ENCODE measurements at places on chromosomes 1 and 21.

GRCh38 chr1:240295811-240296210 lies 204.1 kb downstream of the FMN2 start:
- DNase-seq: no peak

DNA sequence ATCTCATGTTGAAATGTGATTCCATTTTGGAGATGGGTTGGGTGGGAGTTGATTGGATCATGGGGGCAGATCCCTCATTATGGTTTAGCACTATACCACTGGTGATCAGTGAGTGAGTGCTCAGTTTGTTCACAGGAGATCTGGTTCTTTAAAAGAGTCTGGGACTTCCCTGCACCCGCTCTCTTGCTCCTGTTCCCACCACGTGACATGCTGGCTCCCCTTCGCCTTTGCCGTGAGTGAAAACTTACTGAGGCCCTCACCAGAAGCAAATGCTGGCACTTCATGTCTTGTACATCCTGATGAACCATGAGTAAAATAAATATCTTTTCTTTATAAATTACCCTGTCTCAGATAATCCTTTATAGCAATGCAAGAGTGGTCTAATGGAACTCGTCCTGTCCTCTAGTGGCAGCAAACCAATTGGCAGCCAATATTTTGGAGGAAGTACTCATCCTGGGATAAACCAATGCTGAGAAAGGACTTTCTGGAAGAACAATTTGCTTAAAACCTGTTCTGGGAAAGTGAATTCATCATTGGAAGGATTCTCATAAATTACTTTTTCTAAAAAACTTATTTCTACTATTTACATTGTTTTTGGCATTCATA lies 27.8 kb upstream of the CYP4A11 start:
- no peak for DNase-seq

DNA sequence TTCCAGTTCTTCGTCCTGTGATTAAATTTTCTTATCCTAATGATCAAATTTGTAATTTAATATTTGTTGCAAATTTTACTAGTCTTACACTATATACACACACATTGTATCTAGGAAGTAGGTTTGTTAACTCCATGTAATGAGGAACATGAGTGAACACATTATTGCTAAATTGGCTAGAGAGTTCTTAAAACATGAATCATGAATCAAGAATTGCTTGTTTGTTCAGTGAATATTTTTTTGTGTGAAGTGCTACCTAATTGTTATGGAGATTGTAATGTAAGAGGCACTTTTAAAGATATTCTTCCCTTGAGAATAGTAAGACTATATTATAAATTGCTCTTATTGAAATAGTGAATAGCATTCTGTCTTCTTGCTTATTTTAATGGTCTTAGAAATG lies 4.6 kb downstream of the GPSM2 start:
- DNase-seq: no peak

DNA sequence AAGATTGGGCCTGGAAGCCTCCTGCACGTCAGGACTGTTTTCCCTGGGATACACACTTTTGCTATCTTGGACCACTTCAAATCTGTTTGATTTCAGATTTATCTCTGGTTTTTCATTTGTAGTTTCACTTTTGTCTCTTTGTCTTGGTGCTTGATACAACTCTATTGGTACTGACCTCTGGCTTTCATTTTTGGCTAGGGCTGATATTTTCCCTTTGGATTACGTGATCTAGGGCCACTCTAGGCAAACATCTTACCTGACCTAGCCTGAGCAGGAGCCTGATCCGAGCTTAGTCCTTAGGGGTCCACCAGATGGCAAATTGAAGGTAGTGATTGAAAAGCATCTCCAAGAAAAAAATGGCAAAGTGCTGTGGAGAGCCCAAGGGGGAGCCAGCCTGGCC lies 39.6 kb downstream of the ZBTB18 start:
- no peak for DNase-seq

- DNase-seq: peak; percentile 63
Measured at GRCh38 chr1:15758953-15759661, 512 bp downstream of the FBLIM1 start.

- no peak for DNase-seq
Measured at GRCh38 chr1:236440373-236440772, 46.3 kb downstream of the EDARADD start.

DNA sequence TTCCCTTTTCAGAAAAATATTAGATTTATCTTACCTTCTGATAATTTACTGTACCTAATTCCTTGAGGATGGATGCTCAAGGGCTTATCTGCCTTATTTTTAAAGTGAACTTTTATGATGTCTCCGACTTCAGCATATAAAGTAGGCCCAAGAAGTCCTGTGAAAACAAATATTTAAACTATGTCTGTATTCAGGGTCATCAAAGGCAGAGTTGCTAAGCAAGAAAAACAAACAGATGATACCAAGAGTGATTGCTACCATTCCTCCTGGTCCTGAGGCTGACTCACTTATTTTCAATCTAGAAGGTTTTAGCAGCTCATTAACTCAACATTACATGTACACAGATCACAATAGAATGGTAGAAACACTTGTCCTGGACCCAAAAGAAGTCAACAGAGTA lies 14.1 kb downstream of the F5 start:
- no peak for DNase-seq

GRCh38 chr1:55184859-55185258 lies 30.3 kb downstream of the USP24 start:
- DNase-seq: no peak

GRCh38 chr1:1216770-1217620 lies 3.0 kb upstream of the TNFRSF4 start:
- DNase-seq: no peak

GRCh38 chr1:54348700-54349021 lies 57.5 kb downstream of the SSBP3 start:
- DNase-seq: no peak

DNA sequence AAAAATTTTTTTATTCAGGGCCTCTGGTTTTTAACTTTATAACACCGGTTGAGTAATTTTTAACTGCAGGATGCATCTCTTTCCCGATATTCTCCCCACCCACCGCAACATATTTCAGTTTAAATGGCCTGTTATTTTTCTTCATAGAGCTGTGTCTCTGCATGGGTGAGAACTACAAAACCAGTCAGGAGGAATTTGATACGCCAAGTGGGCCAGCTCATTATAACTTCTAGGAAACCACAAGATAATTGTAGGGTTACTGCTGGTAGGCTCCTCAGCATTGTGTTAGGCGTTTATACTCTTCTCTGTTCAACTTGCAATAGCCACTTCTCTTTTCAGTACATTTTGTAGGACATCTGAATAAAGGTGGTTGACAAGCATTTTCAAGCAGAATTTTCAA lies 169.7 kb downstream of the PBX1 start:
- peak; percentile 42 for DNase-seq

- no peak for DNase-seq
Measured at GRCh38 chr1:153985341-153985912, 712 bp downstream of the RAB13 start.

DNA sequence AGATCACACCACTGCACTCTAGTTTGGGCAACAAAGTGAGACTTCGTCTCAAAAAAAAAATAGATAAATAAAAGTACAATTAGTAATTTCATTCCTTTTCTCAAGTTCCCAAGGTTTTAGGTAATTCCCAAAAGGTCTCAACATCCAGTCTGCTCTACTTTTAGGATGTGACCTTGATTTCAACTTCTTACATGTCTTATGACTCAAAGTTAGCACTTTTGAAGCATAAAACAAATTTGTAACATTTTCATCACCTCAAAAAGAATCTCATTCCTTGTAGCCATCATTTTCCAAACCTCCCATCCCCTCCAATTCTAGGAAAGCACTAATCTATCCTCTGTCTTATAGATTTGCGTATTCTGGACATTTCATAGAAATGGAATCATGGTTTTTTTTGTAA lies 32.2 kb downstream of the SNX27 start:
- no peak for DNase-seq

GRCh38 chr1:229058729-229059128 lies 212.2 kb upstream of the RAB4A start:
- DNase-seq: no peak

DNA sequence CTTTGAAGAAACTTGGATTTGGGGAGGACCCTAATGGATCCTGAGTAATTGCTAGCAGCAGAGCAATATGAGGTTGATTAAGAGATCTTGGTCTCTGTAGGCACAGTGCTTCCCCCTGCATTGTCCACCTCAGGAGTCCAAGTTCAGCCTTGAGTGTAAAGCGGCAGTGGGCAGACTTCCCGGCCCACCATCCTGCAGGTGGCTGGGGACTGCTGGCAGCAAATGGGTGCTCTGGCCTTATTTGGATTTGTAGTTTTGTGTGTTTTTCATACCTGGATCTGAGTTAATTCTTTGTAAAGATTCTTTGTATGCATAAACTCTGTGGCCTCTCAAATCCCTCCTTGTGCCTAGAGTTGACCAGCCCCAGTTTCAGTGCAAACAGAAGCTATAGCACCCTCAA lies 7.6 kb downstream of the BARHL2 start:
- DNase-seq: no peak

DNA sequence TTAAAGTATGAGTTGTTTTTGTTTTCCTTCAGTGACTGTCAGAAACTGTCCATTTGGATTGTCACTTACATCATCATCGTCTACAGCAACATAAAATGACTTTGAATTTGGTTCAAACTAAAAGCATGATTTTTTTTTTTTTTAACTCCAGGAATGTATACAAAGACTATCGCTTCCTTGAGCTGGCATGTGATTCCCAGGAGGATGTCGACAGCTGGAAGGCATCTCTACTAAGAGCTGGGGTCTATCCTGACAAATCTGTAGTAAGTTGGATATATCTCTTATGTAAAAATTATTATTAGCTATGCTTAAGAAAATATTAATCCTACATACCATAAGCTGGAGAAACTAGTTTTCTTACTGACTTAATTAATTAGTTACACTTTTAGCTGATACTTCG lies 111.9 kb upstream of the C1orf105 start:
- no peak for DNase-seq

DNA sequence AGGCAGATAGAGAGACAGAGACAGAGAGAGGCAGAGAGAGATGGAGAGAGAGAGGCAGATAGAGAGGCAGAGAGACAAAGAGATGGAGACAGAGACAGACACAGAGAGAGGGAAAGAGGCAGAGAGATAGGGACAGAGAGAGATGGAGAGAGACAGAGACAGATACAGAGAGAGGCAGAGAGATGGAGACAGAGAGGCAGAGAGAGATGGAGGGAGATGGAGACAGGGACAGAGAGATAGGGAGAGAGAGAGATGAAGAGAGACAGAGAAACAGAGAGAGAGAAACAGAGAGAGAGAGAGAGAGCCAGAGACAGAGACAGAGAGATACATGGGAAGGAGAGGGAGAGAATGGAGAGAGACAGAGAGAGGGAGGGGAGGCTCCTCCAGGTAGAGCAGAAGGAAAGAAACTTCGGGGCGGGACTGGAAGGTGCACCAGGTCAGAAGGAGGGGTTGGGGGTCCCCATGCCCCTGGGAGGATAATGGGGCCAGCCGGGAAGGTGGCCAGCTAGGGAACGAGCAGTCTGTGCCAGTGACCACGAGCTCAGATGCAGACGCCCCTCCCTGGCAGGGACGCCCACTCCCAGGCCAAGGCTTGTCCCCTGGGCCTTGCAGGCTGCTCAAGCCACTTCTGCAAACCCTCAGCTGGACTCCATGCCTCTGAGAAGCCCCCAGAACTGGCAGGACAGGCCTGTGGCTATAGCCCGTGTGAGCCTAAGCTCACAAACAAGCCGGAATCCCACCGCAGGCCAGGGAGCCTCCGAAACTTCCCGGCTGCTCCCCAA lies 3.3 kb downstream of the FNDC10 start:
- no peak for DNase-seq

- no peak for DNase-seq
Measured at GRCh38 chr1:226832613-226833012, 37.8 kb upstream of the PSEN2 start.

- DNase-seq: no peak
Measured at GRCh38 chr1:56811331-56811730, 7.9 kb downstream of the FYB2 start.

DNA sequence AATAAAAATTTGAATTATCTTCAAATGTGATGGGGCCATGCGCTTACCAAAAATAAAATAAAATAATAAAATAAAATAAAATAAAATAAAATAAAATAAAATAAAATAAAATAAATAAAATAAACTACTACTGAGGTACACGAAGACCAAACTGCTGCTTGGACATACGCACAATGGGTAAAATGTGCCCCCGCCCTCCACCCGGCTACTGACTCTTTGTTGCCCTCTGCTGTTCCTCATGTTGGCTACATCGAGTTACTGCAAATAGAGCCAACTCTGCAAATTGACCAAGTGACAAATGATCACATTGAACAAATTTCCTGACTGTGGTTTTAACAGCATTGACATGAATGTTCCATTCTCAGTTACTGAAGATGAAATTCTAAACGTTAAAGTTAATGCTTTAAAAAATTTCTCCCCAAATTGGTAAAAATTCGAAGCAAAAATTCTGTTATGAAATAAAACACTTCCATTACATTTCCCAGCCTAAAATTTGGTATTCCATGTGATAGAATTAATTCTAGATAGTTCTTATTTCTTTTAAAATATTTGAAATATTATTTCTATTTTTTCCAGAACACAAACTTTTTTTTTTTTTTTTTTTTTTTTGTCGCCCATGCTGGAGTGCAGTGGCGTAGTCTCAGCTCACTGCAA lies 18.8 kb upstream of the MAP1LC3C start:
- DNase-seq: peak; percentile 85

DNA sequence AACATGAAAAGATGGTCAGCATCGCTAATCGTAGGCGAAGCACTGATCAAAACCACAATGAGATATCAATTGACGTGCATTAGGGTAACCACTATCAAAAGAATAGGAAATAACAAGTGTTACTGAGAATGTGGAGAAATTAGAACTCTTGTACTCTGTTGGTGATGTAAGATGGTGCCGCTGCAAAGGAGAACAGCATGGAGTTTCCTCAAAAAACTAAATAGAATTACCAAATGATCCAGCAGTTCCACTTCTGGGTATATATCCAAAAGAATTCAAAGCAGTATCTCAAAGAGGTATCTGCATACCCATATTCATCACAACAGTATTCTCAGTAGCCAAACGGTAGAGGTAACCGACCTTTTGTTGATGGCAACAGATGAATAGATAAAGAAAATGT lies 8.3 kb upstream of the CD101 start:
- no peak for DNase-seq

DNA sequence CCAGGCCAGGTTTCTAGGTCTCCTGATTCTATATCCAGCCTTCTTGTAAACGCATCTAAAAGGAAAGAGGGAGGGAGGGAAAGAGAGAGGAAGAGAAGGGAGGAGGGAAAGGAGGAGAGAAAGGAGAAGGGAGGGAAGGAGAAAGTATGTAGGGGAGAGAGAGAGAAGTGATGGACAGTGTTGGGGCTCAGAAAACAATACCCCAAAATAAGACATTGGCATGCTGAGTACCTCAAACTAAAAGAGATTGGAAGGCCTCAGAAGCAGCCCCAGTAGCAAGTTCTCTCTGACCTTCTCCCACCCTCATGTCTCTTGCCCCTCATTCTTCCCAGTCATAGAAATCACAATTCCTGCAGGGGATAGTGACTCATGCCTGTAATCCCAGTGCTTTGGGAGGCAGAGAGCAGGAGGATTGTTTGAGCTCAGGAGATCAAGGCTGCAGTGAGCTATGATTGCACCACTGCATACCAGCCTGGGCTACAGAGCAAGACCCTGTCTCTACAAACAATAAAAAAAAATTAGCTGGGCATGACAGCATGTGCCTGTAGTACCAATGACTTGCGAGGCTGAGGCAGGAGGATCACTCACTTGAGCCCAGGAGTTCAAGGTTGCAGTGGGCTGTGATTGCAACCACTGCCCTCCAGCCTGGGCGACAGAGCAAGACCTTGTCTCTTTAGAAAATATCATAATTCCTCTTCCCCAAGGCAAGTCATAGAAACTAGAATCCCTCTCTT lies 51.2 kb downstream of the DNTTIP2 start:
- no peak for DNase-seq

- peak; percentile 34 for DNase-seq
Measured at GRCh38 chr1:149978547-149979023, 31.9 kb downstream of the OTUD7B start.

GRCh38 chr1:207084701-207085180 lies 3.9 kb upstream of the C4BPB start:
- DNase-seq: peak; percentile 76

All from HEK293T (cell line).